ENCODE measurements at places on chromosomes 4 and X.

DNA sequence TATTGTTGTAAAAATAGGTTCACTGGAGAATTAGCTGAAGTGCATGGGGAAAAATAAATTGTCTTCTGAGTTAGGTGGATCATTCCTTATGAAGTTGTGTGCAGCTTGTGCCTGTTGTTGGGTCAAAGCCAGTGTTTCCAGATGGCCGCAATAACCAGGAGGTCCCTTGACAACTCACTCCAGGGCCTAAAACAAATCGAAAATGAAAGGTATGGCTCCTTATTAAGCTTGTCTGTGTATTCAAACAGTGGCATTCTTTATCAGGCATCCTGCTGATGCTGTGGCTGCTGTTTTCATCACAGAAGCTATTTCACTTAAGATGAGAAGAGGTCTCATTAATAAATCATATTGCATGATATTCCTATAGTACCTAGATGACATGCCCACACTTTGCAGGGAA is 80.2 kb downstream of the GRIA2 start:
- DNase-seq: no peak

DNA sequence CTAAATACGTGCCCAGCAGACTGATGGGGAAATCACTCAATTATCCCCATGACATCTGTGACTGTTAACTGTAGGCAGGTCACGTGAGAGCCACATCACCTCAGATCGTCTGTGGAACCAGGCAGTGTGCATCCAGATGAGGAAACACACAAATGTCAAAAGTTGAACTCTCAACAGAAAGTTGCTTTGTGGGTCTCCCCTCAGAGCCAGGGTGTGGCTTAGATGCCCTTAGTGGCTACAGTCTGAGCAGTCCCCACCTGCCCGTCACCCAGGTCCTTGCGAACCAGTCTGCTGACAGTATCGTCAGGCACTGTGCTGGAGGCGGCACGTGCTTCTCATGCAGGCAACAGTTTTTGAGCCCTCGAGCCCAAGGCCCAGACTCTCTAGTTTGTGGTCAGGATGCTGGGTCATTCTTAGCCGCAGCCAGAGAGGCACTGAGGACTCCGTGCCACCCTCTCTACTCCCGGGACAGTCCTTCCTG is 10.8 kb downstream of the TMEM187 start:
- no peak for DNase-seq

GRCh38 chr4:5086535-5086934 is 35.3 kb downstream of the STK32B start:
- no peak for DNase-seq

DNA sequence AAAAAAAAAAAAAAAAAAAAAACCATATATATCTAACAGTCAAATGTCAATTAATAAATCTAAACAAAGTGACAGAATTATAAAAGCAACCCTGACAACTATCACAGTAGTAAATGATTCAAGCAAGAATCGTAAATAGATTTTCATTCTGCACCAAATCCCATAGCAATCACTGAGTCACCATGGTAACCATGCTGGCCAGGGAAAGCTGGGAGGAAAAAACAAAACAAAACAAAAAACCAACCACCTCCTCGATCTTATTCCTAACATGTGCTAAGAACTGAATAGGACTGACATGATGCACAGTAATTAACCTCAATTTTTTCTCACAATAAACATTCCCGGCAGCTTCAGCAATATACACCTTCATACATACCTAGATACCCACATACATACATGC is 30.6 kb upstream of the RAB40A start:
- DNase-seq: no peak

DNA sequence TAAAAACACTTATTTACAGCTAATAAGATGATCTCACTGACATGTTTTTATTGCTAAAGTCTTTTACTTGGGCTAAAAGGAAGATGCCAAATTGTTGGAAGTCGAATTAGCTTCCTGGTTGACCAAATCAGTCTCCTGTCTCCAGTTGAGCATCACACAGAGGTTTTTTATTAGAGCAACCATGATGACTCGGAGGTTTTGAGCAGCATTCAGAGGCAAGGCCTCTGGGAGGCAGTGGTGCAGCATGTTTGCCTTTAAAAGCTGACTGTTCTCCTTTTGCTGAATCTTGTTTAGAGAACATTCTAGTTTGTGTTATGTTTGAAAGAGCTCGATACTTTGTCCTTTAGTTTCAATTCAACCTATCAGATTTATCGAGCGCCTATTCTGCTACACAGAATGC is 2.1 kb downstream of the UCHL1 start:
- peak; percentile 73 for DNase-seq

GRCh38 chr4:98055800-98056501 is 87.3 kb downstream of the STPG2 start:
- DNase-seq: no peak

- DNase-seq: no peak
These were observed 61.8 kb downstream of the C4orf50 start for GRCh38 chr4:5956285-5957021.

- no peak for DNase-seq
These were observed 3.8 kb upstream of the PITX2 start for GRCh38 chr4:110626532-110627153.

GRCh38 chr4:26751838-26752237 is 108.8 kb upstream of the STIM2 start:
- DNase-seq: no peak

DNA sequence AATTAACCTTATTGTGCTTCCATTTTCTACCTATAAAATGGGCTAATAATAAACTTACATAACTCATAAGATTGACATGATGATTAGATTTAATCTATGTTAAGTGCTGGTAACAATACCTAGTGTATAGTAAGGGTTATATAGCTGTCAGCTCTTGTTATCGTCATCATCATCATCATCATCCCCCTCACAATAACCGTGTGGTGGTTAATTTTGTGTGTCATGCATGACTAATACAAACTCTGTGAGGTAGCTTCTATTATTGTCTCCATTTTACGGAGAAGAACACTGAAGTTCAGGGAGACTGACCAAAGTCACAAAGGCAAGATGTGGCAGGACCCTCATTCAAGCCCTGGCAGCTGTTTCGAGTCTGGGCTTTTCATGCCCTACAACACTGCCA is 211.3 kb downstream of the PALLD start:
- peak; percentile 39 for DNase-seq

GRCh38 chr4:183260491-183261151 is 59.5 kb downstream of the CLDN22 start:
- no peak for DNase-seq

GRCh38 chr4:85457752-85458467 is 17.0 kb upstream of the ARHGAP24 start:
- no peak for DNase-seq

DNA sequence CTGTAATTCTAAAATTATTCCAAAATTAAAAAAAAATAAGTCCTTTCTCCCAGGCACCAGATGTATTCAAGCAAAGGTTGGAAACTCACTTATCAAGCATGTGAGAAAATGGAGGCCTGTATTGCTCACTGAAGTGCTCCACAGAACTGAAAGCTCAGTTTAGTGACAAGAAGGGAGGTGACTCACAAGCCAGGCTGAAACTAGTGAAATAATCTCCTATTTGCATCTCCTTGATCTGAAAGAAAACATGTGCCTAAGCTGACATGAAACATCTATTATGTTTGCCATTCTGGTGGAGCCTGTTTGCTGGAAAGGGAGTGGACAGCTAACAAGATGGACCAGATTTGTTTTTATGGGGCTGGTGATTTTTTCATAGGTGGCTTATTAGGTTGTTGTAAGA is 54.0 kb upstream of the AMELX start:
- peak; percentile 46 for DNase-seq

- peak; percentile 10 for DNase-seq
These were observed 21.0 kb upstream of the DOCK11 start for GRCh38 chrX:118474586-118474985.

DNA sequence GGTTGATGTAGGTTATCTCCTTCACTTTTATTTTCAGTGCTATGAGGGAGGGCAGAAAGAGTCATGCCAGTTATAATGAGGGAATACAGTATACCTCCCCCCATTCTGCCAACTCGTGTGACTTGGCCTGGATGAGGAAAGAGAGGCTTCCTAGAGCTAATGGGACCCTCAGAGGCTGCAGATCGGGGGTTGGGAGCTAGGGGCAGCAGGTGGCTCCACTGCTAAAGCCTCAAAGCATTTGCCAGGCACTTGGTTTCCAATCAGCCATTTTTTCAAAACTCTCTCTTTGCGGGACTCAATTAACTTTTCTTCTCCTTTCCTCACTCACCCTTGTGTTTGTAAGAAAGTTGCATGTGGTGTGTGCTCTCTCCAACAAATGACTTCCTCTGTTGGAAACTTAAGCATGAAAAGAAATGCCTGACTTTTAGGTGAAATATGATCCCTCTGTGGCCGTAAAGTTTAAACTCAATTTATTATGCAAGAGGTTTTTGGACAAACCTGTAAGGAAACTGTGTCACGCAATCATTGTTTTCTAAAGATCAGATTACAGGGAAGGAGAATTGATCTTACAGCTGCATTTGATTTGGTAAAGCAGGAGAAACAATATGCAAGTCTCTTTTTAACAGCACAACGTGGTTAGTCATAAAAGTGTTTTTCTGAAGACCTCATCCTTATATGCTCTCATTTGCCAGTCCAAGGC is 7.0 kb downstream of the SFRP2 start:
- peak; percentile 93 for DNase-seq

GRCh38 chr4:2461246-2461960 is 7.5 kb upstream of the RNF4 start:
- DNase-seq: no peak

GRCh38 chrX:140190441-140191108 is 225.3 kb upstream of the CXorf66 start:
- no peak for DNase-seq

DNA sequence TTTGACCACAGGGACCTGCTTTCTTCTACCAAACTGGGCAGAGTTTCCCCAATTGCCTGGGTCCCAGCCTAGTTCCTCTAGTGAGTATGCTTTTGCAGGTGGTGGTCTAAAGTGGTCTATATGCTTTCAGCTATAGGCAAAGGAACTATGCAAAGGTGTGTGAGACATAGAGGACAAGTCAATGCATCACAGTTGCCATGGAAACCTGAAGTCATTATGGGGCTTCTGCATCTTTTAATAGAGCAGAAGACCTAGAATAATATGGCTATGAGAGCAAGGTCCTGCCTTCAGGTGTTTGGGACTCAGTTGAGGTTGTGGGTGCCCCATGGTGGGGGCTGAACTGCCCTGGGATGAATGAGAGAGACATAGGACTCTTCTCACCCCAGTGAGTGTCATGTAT is 92.1 kb upstream of the RAB40AL start:
- no peak for DNase-seq

DNA sequence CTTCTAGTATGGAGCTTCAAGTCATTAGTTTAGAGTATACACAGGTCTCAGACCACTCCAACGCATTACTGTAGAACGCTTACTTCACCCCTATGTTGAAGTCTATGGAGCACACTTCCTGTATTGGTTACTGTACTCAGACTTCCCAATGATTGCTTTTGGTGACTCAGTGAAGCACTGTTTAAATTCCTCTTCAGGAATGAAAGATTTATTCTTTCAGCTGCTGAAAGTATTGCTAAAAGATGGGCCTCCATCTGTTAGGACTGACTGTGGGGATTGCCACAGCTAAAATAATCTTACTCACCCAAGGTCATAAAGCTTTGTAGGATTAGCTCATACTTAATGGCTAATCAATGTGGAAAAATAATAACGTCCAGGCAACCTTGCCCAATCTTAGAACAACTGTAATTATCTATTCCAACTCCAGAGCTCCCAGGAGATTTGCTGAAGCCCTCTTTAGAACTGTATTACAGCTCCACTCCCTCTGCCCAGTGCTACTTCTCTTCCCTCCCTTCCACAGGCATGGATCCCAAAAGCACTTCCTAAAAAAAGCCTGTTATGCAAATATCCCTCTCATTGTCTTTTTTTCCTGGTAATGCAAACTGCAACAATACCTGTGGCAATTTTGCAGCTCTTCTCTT is 281.9 kb upstream of the HS3ST1 start:
- peak; percentile 31 for DNase-seq

GRCh38 chrX:128156204-128156603 is 104.0 kb upstream of the ACTRT1 start:
- DNase-seq: no peak
